CD4-positive, alpha-beta T cell treated with Interleukin-10 for 1 hour (primary cell): ENCODE measurements at places on chromosomes 1 and 21.

DNA sequence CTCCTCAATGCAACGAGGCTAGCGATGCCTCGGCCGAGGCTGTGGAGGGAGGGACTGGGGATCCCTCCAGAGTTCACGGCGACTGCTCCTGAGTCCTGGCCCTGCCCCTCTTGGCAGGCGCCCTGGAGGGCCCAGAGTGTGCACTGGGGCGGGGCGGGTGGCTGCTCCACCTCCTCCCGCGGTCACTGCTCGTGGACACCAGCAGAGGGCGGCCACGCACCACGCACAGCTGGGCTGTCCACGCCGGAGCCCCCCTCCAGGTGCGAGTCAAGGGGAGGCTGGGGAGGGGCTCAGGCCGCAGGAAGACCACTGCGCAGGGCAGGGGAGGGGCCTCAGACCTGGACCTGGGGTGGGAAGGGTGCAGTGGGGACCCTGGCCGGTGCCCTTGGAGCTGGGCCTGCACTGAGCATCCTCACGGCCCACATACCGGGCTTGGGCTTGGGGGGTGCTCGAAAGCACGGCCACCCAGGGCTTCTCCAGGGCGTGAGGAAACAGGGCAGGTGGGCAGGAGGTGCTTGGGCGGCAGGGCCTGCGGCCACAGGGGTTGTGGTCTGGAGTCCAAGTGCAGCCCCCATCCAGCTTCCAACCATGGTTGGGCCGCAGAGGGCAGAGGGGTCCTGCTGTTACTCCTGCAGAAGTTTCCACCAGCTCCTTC is 20.6 kb upstream of the TTC34 start:
- peak; percentile 42 for DNase-seq

DNA sequence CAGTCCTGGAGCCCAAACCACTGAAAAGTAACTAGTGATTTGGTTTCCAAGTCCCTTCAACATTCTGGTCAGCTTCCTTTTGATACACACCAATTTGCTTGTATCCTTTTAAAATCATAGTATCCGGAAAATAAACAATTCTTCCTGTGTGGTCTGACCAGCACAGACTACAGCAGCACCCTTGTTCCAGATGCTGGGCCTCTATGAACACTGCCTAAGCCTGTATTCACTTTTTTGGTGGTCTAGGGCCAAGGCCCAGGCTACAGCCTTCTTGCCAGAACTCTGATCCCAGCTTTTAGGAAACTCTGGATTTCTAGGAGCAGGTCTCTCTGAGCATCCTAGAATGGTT is 801 bp upstream of the DDAH1 start:
- DNase-seq, result no peak

GRCh38 chr1:117605164-117605773 is 579 bp upstream of the TENT5C start:
- DNase-seq, result no peak

DNA sequence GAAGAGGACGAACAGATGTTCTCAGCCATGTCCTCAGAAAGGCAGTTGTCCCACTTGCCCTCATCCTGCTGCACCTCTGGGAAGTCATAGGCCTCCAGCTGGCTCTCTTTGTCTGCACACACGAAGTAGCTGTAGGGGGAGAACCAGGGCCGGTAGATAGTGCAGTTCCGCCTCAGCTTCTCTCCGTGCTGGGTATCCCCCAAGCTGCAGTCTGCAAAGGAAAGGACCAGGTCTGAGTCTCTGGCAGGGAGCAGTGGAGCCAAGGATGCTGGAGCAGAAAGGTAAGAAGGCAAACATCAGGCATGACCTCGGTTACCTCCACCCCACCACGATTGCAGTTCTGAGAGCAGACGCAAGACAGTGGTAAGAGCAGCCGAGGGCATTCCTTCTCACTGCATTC is 2.2 kb downstream of the SPATA46 start:
- DNase-seq, result no peak

- no peak for DNase-seq
Observed at GRCh38 chr1:165671526-165671925, 26.8 kb downstream of the ALDH9A1 start.

GRCh38 chr1:15993666-15994065 is 10.4 kb upstream of the SRARP start:
- DNase-seq, result no peak

DNA sequence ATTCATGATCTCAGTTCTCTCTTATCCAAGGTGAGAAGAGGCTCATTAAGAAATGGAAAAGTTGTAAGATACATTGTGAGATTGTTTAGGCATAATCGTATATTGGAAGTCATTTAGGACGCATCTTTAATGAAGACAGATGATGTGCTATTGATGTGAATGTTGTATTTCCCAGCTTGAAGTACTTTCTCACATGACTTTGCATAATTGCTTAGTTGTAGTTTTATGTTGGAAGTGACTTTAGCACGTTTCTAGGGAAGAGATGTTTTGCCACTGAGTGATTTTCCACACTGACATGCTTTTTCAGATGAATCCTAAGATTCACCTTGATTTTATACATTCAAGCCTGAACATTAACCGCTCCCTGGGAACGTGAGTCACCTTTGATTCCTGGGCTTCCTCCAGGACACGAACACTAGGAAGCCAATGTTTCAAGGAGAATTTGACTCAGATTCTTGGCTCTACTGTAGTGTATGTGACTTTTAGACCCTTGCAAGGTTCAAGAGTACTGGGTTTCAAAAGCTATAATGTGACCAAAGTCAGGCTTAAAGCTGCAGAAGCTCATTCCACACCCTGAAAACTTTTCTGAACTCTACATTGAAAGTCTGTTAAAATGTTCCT is 27.9 kb downstream of the ANGEL2 start:
- no peak for DNase-seq

DNA sequence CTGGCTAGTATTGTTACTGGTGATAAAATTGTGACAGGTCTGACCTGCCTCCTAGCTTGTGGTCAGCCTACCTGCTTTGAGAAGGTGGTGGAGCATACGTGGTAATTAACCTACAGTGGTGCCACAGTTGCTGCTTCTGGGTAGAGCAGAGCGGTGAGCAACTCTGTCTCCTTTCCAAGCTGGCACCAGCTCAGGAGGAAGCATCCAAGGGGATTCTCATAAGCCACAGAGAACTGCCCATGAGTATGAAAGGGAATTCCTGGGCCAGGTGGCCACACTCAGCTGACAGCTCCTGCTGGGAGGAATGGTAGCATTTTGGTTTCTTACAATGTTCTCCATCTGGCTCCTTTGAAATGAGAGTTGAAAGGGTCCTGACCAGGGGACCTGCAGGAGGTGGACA is 39.4 kb downstream of the ATP2B4 start:
- no peak for DNase-seq

DNA sequence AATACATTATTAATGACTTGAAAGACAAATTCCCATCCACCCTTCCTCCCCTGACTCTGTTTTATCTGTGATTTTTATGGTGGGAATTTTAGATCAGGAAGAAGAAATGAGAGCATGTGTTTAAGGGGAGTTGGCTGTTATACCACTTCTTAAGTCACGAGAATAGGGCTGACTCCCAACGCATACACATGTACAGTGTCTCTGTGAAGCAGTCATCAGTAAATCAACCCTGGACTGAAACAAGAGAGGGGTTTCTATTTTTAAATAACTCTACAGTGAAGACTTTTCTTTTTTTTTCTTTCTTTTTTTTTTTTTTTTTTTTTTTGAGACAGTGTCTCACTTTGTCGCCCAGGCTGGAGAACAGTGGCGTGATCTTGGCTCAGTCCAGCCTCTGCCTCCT is 106.1 kb downstream of the LBR start:
- no peak for DNase-seq

DNA sequence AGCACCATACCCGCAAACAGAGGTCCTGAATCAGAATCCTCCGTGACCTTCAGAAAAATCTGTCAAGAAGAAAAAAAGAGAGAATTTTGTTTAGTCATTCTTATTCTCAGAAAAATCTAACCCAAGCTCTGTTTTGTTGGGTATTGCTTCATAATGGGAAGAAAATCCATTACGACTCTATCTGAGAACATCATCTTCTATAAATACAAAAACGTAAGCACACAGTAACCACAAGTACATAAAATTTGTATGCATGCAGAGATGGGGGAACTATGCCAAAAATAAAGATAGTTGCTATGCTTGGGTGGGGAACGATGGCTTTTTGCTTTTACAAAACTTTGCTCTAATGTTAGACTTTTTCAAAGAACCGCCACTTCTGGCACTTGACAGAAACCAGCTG is 84.2 kb downstream of the ABCA4 start:
- DNase-seq, result no peak

GRCh38 chr1:196094821-196095220 is 513.4 kb downstream of the KCNT2 start:
- no peak for DNase-seq

DNA sequence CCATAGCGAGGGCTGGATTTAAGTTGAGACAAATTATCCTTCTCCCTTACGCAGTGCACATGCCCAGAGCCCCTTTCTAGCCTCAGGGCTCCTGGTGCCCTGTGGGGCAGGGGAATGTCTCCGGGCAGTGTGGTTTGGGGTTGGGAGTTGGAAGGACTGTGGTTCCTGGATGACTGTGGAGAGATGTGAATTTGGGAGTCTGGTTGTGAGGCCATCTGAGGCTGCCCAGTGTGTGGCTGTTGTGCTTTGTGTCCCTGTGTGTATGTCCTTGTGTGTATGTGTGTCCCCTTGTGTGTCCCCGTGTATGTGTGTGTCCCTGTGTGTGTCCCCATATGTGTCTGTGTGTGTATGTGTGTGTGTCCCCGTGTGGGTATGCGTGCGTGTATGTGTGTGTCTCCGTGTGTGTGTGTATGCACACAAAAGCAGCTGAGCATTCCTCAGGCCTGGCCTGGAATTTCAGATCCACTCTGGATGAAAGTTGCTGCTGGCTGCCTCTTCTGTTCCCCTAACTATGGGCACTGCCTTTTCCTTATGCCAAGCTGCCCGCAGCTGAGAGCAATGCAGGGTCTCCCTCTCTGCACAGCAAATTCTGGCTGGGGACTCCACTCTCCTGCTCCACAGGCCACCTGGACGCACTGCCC is 65.4 kb downstream of the UBIAD1 start:
- no peak for DNase-seq

DNA sequence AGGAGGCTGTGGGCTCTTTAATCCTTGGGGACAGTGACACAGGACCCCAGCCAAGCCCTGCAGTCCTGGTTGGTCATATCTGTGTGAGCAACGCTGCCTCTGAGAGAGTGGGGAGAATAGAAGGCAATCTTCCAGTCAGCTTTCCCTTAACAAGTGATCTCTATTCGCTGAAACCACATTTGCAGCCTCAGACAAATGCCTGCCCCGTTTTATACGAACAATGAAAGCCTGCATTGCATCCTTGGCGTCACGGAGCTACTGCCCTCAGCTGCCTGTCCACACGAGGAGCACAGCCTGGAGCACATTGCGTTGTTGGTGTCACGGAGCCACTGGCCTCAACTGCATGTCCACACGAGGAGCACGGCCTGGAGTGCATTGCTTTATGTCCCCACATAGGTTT is 150.2 kb upstream of the ARHGEF16 start:
- DNase-seq, result no peak

- no peak for DNase-seq
Observed at GRCh38 chr1:226455843-226456242, 48.0 kb upstream of the PARP1 start.

DNA sequence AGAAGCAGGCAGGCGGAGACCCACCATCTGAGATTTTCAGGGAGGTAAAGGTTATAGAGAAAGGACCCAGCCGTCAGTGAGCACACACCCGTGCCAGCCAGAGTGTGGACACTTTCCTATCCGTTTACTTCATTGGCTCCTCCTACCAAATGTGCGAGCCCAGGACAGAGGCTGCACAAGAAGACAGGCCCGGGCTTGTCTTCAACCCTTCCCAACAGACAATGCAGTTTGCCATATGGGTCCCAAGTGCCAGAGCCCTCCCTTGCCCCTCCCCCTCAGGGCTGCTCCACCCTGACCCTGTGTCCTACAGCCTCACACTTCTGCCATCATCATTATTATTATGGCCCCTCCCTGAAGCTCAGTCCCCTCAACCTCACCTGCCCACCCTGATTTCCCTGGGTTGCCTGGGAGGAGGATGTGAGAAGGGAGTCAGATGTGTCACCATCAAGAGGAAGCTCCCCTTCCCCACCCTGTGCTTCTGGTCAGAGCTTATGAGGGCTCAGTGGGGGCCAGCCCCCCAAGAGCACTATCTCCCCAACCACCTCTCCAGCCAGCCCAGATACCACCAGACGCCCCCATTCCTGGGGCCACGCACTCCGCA is 9.4 kb downstream of the LAPTM5 start:
- DNase-seq, result no peak

DNA sequence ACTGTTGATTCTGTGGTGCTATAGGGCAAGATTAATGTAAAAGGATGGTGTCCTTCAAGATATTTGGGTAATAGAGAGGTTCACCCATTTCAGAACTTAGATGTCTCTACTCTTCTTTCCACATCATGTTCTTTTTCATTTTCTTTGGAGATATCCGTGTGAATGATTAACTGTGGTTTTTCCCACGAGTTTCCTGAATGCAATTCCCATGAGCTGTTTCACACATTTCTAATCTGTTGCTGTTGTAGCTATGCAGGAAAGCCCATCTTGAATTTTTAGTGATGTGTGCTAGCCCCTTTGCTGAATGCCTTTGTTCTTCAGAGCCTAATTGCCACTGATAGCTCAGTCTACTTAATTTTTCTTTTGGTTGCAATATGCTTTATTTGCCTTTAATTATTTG is 27.6 kb downstream of the SNX27 start:
- DNase-seq, result no peak

- no peak for DNase-seq
Observed at GRCh38 chr1:228930479-228930957, 195.2 kb downstream of the RHOU start.

- no peak for DNase-seq
Observed at GRCh38 chr1:209800984-209801834, 4.7 kb downstream of the IRF6 start.

- no peak for DNase-seq
Observed at GRCh38 chr1:228339766-228340685, 66.6 kb downstream of the TRIM11 start.

- no peak for DNase-seq
Observed at GRCh38 chr1:201481004-201481380, 12.0 kb upstream of the PHLDA3 start.

GRCh38 chr21:31157756-31158155 is 119.5 kb upstream of the KRTAP19-8 start:
- no peak for DNase-seq

- peak; percentile 30 for DNase-seq
Observed at GRCh38 chr1:15341634-15342407, 67.9 kb upstream of the EFHD2 start.

DNA sequence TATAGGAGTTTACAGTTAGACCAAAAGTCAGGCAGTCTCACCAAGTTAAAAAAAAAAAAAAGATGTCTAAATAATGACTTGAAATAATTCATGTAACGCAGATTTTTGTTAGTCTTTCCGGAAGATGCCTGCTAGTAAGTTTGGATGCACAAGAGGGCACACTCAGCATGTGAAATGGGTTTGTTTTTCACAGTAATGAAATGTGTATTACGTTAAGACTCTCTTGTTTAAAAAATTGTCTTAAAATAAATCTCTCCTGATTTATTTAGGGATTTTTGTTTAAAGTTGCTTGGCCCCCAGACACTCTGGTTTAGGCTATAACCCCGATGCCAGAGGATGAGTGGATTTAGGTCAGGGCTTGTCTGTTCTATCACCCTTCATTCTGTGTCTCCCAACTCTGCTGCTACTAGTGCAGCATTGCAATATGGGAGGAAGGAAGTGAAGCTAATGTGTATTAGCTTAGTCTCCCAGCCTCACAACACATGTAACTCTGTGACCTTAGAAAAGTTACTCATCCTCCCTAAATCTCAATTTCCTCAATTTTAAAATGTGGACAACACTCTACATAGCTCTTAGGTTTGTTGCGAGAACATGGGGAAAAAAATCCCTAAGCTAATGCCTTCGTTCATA is 25.7 kb downstream of the CTH start:
- DNase-seq, result no peak
